Right atrium auricular region (tissue), 2 donors: ENCODE measurements at places on chromosomes 11 and 22. TPM values are rescaled to one million over a fixed set of nuclear protein-coding genes. Genes with fewer than 3 reads are reported as not detected.

DNA sequence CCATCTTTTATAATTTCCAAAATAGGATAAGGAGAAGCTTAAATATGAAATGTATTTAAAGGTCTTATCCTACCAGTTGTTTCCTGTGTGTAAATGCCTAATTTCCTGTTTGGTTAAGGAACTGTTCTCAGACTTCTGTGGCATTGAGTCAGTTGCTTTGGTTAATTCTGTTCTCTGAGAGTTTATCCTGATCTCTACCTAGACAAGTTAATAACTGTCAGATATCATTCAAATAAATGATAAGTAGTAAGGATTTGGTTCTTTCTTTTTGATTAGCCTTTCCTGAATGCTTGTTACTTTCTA lies 39.5 kb downstream of the CTNND1 start:
- no peak for DNase-seq

DNA sequence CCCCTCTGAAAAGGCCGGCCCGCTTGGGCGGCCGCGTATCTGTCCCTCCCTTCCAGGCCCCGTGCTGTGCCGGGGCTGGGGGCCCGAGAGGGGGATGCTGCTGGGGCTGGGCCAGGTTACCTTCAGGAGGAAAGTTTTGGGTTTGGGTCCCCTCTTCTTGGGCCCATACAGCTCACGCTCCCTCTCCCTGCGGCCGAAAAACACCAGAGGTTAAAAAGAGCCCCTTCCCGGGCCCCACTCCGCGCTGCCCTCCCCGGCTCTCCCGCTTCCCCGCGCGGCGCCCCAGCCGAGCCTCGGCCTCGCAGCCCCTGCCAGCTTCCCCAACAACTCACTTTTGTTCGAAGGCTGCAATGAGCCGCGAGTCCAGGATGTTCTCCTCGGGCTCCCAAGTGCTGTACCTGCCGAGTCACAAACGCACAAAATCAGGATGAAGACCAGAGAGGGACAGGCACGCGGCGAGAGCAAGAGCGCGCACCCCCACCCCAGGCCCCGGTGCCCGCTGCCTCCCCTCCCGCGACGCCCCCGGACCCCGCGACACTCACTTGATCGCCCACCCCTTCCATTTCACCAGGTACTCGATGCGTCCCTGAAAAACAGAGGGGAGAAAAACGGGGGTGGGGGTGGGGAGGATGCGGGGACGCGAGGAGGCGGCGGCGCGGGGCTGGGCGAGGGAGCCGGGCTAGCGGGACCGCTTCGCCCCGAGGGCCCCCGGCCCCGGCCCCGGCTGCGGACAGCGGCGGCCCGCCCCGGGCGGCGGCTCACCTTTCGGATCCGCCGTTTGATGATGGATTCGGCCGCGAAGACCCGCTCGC lies 450 bp downstream of the CBX6 start:
- DNase-seq, result peak; percentile 57

DNA sequence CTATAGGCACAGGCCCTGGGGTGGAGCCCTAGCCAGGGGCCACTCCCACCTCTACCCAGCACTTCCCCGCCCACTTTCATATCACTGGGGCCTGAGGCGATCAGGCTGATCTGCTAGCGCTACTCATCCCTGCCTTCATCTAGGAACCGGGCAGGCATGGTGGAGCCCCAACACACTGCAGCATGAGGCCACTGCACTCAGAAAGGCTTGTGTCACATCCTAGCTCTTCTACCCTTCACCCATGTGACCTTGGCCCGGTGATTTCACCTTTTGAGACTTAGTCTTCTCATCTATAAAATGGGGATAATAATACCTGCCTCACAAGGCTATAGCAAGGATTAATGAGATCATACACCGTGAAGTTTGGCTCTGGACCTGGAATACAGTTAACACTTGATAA lies 18.1 kb upstream of the GDPD5 start:
- DNase-seq, result no peak

DNA sequence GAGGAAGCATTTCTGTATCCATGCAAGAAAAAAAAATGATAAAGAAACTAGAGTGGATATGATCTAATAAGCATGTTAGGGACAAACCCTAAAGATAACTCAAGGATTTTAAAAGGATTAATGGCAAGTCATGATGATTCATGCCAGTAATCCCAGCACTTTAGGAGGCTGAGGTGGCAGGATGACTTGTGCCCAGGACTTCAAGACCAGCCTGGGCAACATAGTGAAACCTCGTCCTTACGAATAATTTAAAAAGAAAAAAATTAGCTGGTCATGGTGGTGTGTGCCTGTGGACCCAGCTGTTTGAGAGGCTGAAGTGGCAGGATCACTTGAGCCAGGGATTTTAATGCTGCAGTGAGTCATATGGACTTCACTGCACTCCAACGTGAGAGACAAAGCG lies 145.5 kb upstream of the BLID start:
- DNase-seq, result no peak

- no peak for DNase-seq
These were observed 403 bp upstream of the SBF2 start for GRCh38 chr11:10294290-10294953.

DNA sequence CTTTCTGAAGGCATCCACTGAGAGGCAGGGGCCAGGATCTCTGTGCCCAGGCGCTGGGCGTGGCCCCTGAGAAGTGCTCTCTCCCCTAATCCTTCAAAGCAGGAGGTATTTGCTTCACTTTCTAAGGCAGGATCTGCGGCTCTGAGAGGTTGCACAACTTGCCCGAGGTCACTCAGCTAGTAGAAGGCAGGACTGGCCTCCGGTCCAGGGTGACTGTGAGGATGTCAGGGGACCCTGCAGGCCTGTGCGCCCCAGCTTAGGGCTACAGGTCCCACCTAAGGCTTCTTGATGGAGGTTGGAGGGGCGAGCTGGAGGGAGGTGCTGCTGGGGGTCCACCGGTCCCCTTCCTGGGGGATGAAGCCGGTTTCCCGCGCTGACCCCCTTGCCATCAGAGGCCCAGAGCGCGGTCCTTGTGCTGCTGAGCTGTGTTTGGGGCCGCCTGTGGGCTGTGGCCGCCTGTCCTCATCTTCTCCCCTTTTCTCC lies 979 bp downstream of the SMIM38 start:
- DNase-seq, result no peak

DNA sequence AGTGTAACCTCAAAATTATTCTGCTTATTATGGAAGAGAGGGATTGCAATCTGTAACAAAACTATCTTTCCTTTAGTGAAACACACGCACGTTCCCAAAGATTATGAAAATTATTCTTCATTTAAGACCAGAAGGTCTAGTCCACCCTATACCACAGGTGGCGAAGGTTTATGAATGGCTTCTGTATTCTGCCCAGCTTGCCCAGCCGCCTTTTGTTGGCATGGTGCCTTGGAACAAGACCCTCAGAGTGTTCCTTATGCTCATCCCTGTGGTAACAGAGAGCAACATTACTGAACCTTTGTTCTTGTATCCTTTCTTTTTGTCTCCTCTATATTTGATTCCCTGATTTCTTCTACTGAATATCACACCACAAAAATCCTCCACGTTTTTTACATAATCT lies 116.4 kb downstream of the FAR1 start:
- no peak for DNase-seq

- DNase-seq, result no peak
These were observed 82.7 kb downstream of the CADM1 start for GRCh38 chr11:115421352-115421991.

DNA sequence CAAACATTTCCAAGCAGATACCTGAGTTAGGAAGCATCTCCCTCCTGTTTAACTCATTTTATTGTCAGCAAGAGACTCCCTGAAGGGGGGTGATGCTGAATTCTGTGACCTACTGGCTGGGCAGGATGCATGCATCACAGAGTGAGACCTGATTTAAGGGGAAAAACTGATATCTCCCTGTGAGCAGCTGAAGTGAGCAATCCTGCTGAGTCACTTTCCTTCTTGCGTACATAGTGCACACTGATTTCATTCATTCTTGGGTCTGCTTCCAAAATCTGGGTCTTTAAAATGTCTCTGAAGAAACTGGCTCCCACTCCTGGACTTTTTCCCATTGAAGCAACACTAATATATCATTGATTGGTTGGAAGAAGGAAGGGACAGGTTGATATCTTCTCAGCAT lies 23.3 kb downstream of the P4HA3 start:
- no peak for DNase-seq

DNA sequence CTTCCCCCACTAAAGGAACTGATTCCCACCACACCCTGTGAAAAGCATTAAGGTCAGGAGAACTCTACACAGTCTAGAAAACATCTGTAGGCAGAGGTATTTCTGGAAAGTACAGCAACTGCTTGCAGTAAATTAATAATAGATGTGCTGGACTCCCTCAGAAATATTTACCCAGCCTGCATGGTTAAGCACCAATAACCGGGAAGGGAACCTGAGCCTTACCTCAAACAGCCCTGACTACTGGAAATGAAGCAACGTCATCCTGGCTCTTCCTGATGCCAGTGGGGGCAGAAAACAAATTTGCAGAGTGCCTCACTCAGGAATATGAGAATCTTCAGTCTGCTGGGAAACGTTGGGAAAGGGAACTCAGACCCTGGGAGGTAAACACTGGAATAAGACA lies 318.1 kb downstream of the TENM4 start:
- no peak for DNase-seq

DNA sequence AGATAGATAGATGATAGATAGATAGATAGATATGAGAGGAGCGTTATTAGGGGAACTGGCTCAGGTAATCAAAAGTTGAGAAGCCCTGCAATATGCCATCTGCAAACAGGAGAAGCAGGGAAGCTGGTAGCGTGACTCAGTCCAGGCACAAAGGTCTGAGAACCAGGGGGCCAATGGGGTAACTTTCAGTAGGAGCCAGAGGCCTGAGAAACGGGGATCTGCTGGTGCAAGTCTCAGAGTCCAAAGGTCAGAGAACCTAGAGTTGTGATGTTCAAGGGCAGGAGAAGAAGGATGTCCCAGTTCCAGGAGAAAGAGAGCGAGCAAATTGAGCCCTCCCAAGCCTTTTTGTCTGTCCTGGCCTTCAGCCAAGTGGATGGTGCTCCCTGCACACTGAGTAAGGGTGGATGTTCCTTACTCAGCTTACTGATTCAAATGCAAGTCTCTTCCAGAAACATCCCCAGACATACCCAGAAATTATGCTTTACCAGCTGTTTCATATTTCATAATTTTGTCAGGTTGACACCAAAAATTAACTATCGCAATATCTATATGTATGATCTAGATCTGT lies 87.8 kb upstream of the SLC22A12 start:
- no peak for DNase-seq

- DNase-seq, result no peak
These were observed 50.9 kb downstream of the ISX start for GRCh38 chr22:35116817-35117216.

DNA sequence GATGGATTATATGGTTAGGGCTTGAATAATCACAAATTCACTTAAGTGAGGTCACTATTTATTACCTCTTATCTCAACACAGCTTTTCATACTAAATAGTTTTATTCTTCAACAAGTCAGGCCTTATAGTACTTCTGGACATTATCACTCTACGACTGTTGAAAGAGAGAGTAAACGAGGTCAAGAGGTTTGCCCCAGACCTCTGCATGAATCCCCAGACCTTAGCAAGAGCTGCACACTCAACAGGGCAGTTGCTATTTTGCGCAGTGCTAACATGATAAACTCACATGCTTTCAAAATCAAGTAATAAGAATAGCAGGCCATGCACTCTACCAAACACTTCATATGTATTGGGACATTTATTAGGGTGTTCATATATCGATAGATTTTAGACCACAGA lies 60.5 kb downstream of the DDI1 start:
- DNase-seq, result no peak

DNA sequence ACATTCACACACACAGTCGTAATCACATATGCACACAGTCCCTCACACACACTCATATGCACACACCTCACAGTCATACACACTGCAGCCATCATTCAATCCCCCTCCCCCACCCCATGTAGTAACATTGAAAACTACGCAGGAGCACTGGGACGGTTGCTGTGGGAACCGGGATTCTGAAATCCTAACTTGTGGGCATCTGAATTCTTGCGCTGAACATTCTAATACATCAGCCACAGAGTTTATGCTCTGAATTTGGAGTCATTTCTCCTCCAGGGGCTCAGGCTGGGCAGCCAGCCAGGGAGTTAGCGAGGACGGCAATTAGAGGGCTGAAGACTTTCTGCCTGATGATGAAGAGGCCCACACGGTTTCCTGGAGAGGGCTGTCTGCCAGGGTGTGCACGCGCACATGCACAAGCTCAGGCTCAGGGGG lies 32.7 kb downstream of the CD6 start:
- no peak for DNase-seq

GRCh38 chr11:122100756-122101080 lies 15.3 kb downstream of the BLID start:
- DNase-seq, result peak; percentile 67

- DNase-seq, result no peak
These were observed 155.5 kb downstream of the SHANK2 start for GRCh38 chr11:71096751-71097388.

DNA sequence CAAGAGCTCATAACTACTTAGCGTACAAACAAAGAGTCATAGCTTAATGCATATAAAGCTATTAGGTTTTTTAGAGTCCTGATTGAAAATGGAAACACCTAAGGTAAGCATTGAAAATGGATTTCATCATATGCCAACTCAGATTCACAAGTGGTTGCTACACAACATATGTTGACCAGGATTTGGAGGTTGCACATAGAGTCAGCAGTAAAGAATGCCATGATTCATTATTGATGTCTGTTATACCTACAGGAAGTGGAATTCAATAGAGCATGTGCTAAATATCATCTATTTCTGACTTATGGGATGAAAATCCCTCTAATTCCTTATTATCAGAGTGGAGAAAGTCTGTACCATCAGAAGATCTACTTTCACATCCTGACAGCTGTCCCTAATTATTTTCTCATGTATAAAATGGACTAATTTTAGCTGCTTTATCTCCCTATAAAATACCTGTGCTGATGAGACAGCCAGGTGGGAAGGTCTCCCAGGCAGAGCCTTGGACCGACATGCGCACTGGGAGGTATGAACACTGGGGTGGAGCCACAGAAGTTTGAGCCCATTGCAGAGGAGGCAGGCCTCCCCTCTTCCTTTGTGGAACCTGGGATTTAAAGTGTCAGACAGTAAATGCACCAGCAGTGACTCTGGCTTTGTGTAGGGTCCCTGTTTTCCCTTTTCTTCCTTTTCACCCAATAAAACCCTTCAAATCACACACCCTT lies 204.2 kb downstream of the AASDHPPT start:
- DNase-seq, result no peak

FAM180B gene
- not detected for total RNA-seq

RAG1 gene
- 1.5 TPM for total RNA-seq

SCGB1D2 gene
- total RNA-seq, result not detected

TRIM6 gene
- total RNA-seq, result 1.3 TPM

TRIM3 gene
- total RNA-seq, result 19.5 TPM

C11orf52 gene
- 1.5 TPM for total RNA-seq

FBLN1 gene
- total RNA-seq, result 92.8 TPM

TEX54 gene
- not detected for total RNA-seq

OR52A1 gene
- not detected for total RNA-seq

APOBEC3B gene
- not detected for total RNA-seq
